ENCODE measurements at places on chromosomes 13 and 19. TPM values are rescaled to one million over a fixed set of nuclear protein-coding genes. Genes with fewer than 3 reads are reported as not detected.

Gene METTL21C
- total RNA-seq: not detected

DNA sequence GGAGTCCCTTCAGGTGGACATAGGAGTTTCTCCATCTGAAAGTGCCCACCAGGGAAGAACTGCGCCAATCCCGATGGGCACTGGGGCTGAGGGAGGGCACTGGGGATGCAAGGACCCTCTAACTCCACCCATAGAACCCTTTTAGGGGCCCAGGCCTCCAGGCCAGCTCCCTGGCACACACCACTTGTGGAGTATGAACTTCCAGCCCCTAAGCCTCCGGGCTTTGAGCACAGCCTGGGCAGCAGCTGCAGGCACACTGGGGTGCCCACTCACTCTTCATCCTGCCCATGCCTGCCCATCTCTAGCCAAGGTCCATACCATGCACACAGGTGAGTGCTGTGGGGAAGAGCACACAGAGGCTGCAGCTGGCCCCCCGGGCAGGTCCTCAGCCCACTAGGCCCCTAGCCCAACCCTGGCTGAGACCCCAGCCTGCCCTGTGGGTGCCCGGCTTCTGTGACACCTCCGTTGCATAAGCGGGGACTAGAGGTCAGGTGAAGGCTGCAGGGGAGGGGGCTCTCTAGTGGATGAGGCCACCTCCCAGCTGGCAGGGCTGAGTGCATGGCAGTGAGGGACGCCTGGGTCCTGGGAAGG lies 14.6 kb upstream of the SLC7A10 start:
- no peaks in the 10 kb centered on the region for H3K27me3 ChIP-seq
- H3K4me3 ChIP-seq: no peak overlapping the region
- no peak for DNase-seq

GRCh38 chr19:2332341-2333026 lies 4.0 kb downstream of the SPPL2B start:
- no peak for DNase-seq
- no peak overlapping the region for H3K4me3 ChIP-seq
- peak overlapping the region; percentile 61 for H3K27ac ChIP-seq
- H3K4me1 ChIP-seq: peaks cover 6% of the 10 kb centered on the region

GRCh38 chr13:29878101-29878500 lies 27.7 kb upstream of the UBL3 start:
- H3K27ac ChIP-seq: no peak overlapping the region
- DNase-seq: no peak
- H3K36me3 ChIP-seq: no peaks in the 10 kb centered on the region
- no peak overlapping the region for H3K4me3 ChIP-seq
- no peaks in the 10 kb centered on the region for H3K27me3 ChIP-seq
- H3K4me1 ChIP-seq: peaks cover 8% of the 10 kb centered on the region

- no peaks in the 10 kb centered on the region for H3K27me3 ChIP-seq
- peaks cover 27% of the 10 kb centered on the region for H3K36me3 ChIP-seq
- no peaks in the 10 kb centered on the region for H3K4me1 ChIP-seq
Observed at GRCh38 chr19:2229103-2230032, 6.8 kb downstream of the PLEKHJ1 start.

Data from endodermal cell (in vitro differentiated cells).